Naive thymus-derived CD4-positive, alpha-beta T cell (primary cell): ENCODE measurements at places on chromosomes 5 and 9. TPM values are rescaled to one million over a fixed set of nuclear protein-coding genes. Genes with fewer than 3 reads are reported as not detected.

The TMC1 gene
- not detected for total RNA-seq

The HAND1 gene
- total RNA-seq: not detected

The SPATA31E1 gene
- total RNA-seq: not detected

The ENG gene
- 25.8 and 26.3 TPM in 2 replicates for total RNA-seq

The NTNG2 gene
- 3.7 TPM for total RNA-seq

The PCDHB10 gene
- not detected for total RNA-seq

The DMRT3 gene
- total RNA-seq: not detected in 2 replicates

The CPLANE1 gene
- total RNA-seq: 11.9 TPM

The CARTPT gene
- not detected for total RNA-seq

The BICD2 gene
- total RNA-seq: 28.1 TPM

The FBXL7 gene
- total RNA-seq: not detected

The PCDHGB7 gene
- 0.13 TPM for total RNA-seq
